Epithelial cell of proximal tubule (primary cell): ENCODE measurements at places on chromosomes 3 and 15. TPM values are rescaled to one million over a fixed set of nuclear protein-coding genes. Genes with fewer than 3 reads are reported as not detected.

The SPINK8 gene
- total RNA-seq, result not detected in 2 replicates

DNA sequence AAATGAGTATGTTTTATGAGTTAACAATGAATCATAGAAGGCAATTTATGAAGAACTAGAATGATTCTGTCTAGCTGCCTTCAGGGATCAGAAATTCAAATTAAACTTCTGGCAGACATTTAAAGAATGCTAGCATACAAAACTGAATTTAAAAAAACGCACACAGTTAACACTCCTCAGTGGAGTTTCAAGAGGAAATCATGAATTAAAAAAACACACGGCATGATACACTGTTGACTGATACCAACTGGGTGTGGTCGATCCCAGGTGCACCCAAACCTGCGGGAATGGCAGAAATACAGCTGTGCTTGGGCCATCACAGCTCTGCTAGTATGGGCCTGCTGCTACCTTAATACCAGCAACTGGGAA lies 526.0 kb downstream of the FOXP1 start:
- DNase-seq, result no peak

The LRRC31 gene
- total RNA-seq, result 0.14 TPM in 1 of 2 replicates, not detected in the other

The PAQR5 gene
- 9.5 and 10.1 TPM in 2 replicates for total RNA-seq

- DNase-seq, result no peak
These were observed 44.8 kb downstream of the TBC1D2B start for GRCh38 chr15:78032671-78033070.

DNA sequence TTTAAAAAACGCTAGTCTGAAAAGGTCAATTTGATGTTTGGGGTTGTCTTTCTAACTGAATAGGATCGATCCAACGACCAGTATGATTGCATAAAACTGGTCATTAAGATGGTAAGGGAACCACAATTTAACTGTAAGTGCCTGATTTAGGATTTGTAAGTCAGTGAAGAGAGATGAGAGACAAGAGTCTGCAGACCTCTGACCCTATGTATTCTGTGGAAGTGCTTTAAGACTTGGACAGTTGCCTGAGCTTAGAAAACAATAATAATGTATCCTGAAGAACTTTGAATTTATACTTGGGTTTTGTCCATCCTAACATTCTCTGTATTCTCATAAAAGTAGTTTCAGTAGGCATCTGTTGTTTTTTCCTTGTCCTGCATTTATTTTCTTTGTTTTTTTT lies 221.4 kb upstream of the SUCLG2 start:
- DNase-seq, result no peak

The GATM gene
- 4.7 and 9.9 TPM in 2 replicates for total RNA-seq

The NRG4 gene
- not detected in 2 replicates for total RNA-seq
